ENCODE measurements at places on chromosomes 6 and 20.

DNA sequence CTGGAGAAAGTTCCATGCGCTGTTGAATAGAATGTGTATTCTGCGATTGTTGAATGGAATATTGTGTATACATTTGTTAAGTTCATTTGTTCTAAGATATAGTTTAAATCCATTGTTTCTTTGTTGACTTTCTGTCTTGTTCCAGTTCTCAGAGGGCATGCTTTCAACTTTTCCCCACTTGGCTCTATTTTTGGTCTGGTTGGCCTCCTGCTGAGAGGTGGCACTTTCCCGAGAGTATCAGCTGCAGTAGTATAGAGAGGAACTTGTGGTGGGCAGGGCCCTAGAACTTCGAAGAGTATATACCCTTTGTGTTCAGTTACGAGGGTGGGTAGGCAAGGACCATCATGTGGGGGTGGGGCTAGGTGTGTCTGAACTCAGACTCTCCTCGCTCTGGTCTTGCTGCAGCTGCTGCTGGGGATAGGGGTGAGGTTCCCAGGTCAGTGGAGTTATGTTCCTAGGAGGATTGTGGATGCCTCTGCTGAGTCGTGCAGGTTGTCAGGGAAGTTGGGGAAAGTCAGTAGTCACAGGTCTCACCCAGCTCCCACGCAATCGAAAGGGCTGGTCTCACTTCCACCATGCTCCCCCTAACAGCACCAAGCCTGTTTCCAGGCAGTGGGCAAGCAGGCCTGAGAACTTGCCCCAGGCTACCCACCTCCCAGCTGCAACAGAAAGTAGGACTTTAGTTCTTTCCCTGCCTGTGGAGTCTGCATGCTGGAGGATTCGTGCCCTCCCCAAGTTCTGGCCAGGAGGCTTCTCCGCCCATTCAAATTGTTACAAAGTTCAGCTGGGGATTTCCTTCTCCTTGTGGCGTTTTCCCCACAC is 118.9 kb upstream of the SSTR4 start:
- no peak for DNase-seq

- DNase-seq, result no peak
Measured at GRCh38 chr6:83125425-83125824, 58.0 kb downstream of the DOP1A start.

DNA sequence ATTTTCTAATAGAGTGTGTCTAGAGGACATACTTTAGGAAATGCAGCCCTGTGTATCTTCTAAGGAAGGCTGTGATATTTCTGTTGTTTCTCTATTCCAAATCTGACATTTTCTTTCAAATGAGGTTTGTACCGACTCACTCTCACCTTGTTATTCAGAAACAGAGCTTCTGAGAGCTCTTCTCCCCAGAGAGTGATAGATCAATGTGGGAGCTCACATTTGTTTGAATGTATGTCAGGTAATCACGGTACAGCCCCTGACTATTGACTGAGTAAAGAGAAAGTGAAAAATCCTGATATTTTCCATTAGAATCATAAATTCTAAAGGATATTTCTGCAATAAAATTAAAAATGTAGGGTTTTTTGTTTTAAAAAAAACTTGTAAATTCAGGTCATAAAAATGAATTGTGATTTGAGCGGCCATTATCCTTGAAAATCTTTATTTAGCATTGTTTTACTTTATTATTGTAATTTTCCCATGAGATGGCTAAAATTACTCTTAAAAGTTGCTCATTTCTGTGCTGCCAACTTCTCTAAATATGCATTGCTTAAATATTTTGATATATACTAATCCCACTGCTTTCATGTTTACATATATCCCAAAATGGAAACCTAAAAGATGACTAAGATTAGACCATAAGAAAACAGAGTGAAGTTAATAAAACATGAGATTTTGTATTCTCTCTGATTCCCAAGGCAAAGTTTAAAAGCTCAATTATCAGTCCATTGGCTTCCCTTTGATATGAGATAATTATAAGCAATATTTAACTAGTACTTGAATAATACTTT is 1226.8 kb upstream of the CITED2 start:
- DNase-seq, result no peak

GRCh38 chr6:119760046-119760445 is 410.5 kb upstream of the MAN1A1 start:
- no peak for DNase-seq

- no peak for DNase-seq
Measured at GRCh38 chr6:55802259-55802658, 73.1 kb downstream of the BMP5 start.

- no peak for DNase-seq
Measured at GRCh38 chr6:30845183-30845582, 39.1 kb upstream of the DDR1 start.

GRCh38 chr20:19047040-19047950 is 165.1 kb upstream of the SLC24A3 start:
- DNase-seq, result no peak

DNA sequence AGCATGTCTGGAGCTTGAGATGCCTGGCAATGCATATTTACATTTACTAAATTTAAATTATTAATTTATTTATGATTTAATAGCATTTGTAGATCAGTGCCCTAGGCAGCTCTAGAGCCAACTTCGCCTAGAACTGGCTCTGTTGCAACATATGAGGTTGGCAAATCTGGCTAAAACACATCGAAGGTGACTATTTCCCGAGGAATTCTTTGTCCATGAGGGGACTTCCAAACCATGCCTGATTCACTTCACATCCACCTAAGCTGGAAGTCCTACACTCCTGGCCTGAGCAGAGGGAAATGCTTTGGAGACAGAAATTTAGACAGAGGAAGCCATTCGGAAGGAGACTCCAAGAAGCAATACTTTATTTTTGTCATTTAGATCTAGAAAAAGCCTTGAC is 211.0 kb upstream of the ARG1 start:
- DNase-seq, result no peak

DNA sequence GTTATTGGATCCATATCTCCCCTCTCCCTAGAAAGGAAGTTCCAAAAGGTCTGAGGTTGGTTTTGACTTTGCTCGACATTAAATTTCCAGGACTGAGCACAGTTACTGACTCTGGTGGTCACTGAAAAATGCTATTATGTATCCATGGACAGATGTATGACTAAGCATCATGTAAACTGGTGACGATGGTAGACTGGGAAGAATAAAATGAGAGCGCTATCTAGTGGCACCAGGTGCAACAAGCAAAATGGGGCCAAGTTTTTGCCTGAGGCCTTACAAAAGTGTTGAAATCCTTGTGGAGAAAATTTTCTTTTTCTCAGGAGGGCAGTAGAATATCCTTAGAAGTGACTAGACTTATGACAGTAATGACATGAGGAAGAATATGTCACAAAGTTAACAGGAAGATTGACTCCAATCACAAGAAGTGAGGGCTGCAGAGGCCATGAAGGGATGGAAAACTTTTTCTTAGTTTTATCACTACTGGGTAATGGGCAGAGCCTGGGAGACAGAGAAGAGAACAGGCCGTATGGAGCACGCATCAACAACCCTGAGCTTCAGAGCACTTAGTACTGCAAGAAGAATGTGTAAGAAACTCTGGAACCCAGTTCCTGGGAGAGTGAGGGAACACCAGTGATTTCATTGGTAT is 88.9 kb upstream of the ELOVL5 start:
- peak; percentile 22 for DNase-seq

GRCh38 chr20:15740046-15740775 is 833.0 kb downstream of the KIF16B start:
- DNase-seq, result no peak

- no peak for DNase-seq
Measured at GRCh38 chr6:38271081-38271480, 368.6 kb downstream of the BTBD9 start.
